Hepatic stellate cell (primary cell): ENCODE measurements at places on chromosomes 3 and 15.

DNA sequence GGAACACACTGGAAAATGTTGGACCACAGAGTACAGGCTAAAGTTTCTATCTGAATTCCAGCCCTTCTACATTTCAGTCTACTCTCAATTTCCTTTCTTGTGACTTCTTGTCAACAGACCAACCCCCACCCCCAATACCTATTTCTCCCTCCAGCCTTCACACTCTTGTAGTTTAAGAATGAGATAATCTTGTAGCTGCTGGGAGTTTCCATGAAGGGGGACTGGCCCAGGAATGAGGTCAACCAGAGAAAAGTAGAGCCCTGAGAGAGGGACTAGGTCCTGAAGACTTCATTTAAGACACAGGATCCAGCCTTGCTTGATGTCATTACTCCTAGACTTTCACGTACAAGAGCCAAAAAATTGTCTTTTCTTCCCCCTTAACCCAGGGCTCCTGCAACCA, 29.5 kb upstream of the FAM107A start:
- no peak for DNase-seq

- DNase-seq, result no peak
Measured at GRCh38 chr15:61545763-61546162, 316.7 kb upstream of the RORA start.

- no peak for DNase-seq
Measured at GRCh38 chr3:127113571-127113891, 79.4 kb upstream of the PRR23E start.

DNA sequence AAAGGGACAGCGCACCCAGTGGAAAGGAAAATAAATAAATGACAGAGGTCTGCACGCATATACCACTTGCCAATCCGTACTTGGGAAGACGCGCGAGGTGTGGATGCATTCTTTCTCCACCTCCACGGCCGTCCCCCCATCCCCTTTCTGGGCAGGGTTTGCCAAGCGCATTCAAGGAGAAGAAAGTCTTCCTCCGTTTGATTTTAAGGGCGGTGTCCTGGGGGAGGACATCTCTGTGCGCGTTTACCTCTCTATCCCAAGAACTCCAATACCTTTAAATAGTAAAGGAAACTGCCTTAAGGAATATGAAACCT, 576 bp upstream of the MB21D2 start:
- no peak for DNase-seq

GRCh38 chr3:37833302-37834186, 28.1 kb upstream of the CTDSPL start:
- DNase-seq, result no peak

GRCh38 chr3:15591242-15591641, 10.1 kb downstream of the HACL1 start:
- no peak for DNase-seq

DNA sequence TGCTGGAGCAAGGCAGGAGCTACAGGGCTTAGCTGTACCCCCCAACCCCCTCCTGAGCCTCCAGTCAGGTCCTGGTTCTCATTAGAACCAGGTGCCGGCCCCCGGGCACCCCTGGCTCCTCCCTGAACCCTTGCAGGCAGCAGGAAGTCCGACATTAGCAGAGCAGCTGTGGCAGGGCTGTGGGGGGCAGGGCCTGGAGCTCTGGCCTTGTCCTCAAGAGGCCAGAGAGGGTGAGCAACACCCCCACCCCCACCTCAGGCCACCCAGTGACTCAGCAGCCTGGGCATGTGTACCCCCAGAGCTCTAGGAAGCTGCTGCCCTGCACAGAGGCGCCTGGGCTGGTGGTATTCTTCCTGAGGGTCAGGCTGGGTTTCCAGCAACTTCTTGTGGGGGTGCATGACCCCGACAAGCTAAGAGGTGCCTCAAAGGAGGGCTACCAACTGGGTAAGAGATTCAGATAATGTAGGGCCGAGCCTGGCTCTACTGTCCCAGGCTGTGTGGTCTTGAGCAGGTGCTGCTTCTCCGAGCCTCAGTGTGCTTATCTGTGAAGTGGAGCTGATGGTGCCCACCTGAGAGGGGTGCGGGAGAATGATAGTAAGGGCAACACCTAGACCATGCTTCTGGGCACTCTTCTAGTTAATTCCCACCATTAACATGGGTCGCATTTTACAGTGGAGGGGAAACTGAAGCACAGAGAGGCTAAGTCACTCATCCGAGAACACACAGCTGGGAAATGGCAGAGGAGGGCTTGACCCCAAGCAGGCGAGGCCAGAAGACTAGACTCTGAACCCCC, 16.0 kb downstream of the H1-8 start:
- peak; percentile 94 for DNase-seq

DNA sequence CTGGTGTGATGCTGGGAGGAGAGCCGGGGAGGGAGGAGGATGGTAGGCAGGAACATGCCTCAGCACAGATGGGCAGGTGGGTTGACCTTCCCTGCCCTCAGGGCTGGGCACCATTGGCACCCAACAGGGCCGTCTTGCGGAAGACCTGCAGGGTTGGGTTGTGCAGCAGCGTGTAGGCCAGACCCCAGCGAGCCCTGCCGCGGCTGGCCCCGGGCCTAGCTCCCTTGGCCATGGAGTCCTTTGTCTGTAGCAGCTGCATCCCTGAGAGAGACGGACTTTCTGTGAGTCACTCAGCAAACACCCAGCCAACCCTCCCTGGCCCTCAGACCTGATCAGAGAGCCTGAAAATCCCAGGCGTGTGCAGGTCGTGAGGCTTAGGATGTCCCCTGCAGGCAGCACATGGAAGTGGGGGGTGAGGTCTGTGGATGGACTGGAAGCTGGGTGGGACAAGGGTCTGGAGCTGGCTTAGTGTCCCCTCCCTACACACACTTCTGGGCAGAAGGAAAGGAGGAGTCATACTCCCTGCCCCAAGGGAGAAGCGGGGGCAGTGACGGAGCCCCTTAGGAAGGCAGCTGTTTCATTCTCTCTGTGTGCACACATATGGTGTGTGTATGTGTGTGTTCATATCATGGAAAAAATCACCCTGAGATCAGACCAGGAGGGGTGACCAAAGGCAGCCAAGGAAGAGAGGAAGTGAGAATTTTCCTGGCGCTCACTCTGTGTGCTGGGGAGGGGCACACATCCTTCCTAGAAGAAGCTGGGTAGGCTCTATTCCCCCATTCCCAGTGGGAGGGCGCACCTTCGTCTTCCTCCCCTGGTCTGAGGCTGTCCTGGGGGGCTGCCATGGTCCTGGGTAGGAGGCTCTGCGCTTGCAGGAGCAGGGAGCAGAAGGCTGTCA, 6.7 kb downstream of the ISLR start:
- DNase-seq, result peak; percentile 67

DNA sequence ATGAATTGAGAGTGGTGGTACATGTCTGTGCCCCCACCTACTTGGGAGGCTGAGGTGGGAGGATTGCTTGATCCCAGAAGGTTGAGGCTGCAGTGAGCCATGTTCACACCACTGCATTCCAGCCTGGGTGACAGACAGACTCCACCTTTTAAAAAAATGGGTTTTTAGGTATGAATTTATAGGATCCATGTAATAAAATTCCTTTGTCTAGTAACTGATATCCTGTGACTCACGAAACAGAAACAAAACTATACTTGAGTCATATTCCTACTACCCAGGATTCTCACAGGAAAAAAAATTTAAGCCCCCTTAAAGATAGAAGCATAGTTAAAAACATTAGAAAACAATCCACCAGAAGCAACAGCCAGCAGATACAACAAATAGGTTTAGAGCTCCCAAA, 10.0 kb upstream of the CRTC3 start:
- peak; percentile 45 for DNase-seq

DNA sequence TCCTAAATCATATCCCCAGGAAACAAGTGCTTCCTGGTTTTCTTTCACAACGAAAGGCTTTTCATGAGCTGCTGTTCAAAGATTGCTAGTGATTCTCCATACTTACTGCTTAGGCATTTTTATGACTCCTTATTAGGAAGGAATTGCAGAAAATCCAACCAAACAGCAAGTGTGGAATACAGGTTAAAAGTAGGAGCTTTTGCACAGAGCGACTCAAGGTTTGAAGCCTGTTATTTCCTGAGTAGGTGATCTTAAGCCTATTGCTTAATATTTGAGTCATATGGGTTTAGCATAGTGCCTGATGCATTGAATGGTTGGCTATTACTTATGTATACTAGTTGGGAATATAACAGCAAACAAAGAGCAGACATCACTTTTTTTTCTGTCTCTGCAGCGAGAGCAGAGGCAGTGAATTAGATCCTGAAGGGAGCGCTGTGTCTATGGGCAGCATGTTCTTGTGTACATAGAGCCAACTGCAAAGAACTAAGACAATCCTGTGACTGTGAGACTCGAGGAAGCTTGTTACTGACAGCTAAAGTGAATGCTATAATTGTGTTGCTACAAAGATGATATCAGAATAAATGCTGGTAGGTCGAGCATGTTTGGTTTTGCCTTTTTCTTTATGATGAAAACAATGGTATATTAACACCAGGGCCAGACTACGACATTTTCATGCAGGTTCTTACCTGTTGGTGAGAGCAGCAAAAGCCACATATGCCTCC, 6.3 kb downstream of the TM4SF1 start:
- DNase-seq, result no peak

GRCh38 chr3:123332124-123332641, 116.7 kb downstream of the ADCY5 start:
- DNase-seq, result no peak

GRCh38 chr15:91548549-91548948, 305.0 kb upstream of the SLCO3A1 start:
- no peak for DNase-seq

DNA sequence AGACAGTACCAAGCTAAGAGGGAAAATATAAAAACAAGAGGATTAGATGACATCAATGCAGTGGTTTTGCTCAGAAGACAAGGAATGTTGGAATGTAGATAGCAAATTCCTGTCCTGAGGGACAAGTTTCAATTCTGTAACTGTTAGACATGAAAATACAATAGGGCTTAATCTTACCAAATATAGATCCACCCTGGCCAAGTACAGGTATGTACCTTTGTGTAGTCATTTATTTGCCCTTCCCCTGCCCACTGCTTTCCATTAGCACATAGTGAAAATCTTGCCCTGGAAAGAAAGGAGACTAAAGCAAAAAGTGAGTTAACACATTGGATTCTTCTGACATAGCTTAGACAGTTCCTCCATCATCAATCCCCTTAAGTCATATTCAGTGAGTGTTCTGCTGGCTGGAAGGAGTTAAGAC, 389.0 kb upstream of the THBS1 start:
- DNase-seq, result no peak
